NCI-H1048 (cell line): ENCODE measurements at places on chromosomes 1 and 21.
A peak's percentile ranks its signal among the peaks of the same experiment; 100 is the strongest.

DNA sequence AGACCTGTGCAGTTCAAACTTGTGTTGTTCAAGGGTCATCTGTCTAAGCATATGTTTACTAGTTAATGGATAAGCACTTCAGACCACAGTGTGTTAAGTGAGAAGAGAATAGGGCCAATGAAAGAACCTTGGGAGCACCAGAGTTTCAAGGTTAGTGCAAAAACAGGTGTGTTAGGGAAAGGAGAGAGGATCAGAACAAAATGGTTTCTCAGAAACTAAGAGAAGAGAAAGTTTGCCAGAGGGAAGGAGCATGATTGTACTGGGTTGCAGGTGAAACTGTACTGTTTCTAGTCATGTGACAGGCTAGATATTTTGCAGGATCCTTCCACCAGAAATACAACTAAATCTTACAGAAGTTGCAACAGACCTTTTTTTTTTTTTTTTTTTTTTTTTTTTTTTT, 23.3 kb downstream of the RPRD2 start:
- no peak for DNase-seq

GRCh38 chr1:187692799-187693198, 864.0 kb downstream of the PLA2G4A start:
- no peak for DNase-seq

DNA sequence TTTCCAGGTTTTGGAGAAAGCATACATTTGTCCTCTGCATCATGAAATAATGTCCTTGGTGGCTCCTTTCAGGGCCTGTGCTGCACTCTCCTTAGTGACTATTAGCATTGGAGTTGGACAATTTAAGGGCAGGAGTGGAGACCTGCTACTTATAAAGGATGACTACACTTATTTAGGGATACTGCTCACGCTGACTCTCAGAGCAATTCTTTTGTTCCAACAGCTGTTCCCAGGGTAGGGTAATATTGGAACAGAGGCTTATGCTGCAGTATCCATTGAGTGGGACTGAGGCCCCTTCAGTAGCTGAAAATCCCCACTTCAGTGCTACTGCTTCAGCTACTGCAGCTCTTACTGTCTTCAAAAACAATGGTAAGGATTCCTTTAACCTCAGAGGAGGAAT, 84.6 kb downstream of the GPR88 start:
- no peak for DNase-seq

- DNase-seq: peak; percentile 65
Observed at GRCh38 chr1:40143891-40144575, 17.2 kb upstream of the RLF start.

- no peak for DNase-seq
Observed at GRCh38 chr1:17984583-17984982, 123.0 kb upstream of the IGSF21 start.
